IPS-NIHi11 (cell line): ENCODE measurements at places on chromosomes 12 and 14.

- no peak for DNase-seq
Observed at GRCh38 chr12:88300931-88301330, 158.8 kb downstream of the TMTC3 start.

GRCh38 chr12:13536219-13536910, 339.8 kb downstream of the EMP1 start:
- no peak for DNase-seq

DNA sequence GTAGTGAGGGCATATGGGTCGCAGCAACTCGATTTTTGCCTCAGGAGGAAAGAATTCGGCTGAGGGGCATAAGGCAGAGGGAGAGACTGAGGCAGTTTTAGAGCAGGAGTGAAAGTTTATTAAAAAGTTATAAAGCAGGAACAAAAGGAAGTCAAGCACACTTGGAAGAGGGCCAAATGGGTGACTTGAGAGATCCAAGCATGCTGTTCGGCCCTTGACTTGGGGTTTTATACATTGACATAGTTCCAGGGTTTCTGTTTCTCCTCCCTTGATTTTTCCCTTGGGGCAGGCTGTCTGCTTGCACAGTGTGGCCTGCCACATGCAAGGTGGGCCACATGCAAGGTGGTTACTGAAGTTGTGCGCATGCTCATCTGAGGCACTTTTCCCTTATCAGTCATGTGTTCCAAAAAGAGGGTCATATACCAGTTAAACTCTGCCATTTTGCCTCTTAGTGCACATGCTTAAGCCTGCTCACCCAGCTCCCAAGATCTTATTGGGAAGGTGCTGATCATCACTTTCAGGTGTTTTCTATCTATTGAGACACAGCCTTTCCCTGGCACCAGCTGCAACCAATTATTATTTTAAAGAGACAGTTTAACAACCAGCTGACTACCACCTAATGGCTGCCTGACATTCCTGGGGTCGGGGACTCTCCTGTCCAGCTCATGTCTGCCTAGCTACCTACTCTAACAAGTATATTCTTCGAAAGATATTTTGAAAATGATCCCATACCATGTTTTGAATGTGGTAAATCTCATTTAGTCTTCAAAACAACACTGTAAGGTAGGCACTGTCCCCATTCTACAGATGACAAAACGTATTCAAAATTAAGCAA, 19.9 kb downstream of the PTGER2 start:
- no peak for DNase-seq

DNA sequence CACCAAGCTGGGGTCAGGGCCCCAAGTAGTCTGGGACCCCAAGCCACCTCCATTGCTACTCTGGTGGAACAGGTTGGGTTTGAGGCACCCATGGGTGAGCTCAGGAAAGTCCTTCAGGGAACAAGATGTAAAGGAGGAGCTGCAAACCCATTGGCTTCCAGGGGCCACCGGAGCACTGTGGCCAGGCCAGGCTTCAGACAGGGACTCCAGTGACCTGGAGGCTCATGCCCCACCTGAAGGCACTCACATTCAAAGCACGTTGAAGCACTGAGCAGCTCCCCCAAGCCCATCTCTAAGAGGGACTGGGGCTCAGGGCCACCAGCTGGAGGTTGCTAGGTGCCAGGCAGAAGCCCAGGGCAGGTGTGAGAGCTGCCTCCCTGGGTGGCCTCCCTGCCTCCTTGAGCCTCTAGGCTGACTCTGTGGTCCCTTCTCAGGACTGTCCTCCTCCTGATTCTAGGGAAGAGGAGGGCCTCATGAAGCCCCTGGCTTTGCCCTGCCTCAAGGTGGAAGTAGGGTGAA, 49.1 kb downstream of the FAM222A start:
- no peak for DNase-seq

GRCh38 chr12:20006871-20007730, 361.2 kb upstream of the PDE3A start:
- no peak for DNase-seq

- no peak for DNase-seq
Observed at GRCh38 chr12:28127455-28127854, 62.8 kb upstream of the CCDC91 start.

- no peak for DNase-seq
Observed at GRCh38 chr12:57048423-57049118, 1.4 kb downstream of the MYO1A start.

DNA sequence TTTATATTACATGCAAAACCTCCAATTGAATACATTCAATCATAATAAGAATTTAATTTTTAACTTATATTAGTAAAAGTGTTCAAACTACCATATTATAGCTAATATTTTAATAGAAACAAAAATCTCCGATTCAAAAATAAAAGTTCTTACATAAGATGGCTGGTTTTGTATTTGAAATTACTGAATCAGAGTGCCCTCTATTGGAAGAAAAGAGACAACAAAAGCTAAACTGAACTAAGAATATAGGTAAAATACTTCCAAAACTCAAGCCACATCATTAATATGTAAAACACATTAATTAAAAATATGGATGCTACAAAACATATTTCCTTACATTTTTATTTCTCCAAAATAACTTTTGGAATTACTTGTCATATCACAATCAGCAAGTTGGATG, 120.3 kb downstream of the GARIN6 start:
- DNase-seq: no peak

GRCh38 chr14:75267141-75267721, 11.4 kb upstream of the FOS start:
- no peak for DNase-seq

GRCh38 chr14:65229748-65230728, 127.7 kb upstream of the MAX start:
- peak; percentile 62 for DNase-seq

DNA sequence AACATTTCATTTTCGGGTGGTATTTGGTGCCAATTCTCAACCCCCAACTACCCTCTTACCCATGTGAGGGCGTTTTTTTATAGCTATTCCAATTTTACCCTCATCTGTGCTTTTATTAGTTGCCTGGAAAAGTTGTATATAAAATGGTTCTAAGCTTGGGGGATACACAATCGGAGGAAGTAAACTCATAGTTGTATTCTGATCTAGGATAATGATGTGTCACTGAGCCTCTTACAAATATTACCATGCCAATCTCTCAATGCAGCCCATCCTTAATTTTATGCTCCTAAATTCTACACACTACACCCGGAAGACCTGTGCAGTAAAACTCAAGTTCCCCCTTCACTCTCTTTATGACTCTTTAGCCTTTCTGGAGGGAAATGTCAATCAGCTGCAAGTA, 1206.5 kb upstream of the FLRT2 start:
- no peak for DNase-seq

- DNase-seq: no peak
Observed at GRCh38 chr14:60304509-60304908, 55.5 kb downstream of the PPM1A start.

GRCh38 chr12:117968826-117969659, at the start of gene KSR2:
Gene KSR2, minus strand, starts transcription at chr12:117968990. Its CDS starts 735 bp downstream, at chr12:117968255.
- DNase-seq: peak; percentile 97

DNA sequence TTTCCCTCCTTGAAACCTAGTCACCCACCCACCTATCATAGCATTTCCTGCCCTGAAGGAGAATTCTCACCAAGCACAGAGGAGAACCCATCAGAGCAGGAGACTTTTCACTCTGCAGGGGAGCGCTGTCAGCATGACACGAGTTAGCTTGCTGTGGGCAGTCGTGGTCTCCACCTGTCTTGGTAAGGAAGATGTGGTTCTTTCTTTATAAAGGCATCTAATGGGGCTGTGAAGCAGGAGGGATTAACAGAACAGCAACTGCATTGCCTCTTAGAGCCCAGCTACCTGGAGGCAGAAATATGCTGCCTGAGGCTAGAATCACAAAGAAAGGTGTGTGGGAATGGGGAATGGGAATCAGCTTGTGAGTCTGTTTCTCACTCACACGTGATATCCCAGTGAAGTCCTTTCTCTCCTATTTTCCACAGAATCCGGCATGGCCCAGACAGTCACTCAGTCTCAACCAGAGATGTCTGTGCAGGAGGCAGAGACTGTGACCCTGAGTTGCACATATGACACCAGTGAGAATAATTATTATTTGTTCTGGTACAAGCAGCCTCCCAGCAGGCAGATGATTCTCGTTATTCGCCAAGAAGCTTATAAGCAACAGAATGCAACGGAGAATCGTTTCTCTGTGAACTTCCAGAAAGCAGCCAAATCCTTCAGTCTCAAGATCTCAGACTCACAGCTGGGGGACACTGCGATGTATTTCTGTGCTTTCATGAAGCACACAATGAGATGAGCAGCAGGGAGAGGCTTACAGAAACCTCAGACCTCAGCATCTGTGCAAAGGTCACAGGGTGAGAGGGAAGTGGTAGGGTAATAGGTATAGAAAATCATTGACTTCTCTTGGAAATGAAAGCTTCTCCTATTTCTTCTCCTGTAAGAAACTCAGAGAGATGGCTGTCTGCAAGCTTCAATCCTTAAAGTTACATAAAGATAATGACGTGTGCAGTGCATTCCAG, 316.9 kb downstream of the DAD1 start:
- DNase-seq: no peak

- no peak for DNase-seq
Observed at GRCh38 chr14:34104489-34105397, 153.9 kb upstream of the EGLN3 start.

DNA sequence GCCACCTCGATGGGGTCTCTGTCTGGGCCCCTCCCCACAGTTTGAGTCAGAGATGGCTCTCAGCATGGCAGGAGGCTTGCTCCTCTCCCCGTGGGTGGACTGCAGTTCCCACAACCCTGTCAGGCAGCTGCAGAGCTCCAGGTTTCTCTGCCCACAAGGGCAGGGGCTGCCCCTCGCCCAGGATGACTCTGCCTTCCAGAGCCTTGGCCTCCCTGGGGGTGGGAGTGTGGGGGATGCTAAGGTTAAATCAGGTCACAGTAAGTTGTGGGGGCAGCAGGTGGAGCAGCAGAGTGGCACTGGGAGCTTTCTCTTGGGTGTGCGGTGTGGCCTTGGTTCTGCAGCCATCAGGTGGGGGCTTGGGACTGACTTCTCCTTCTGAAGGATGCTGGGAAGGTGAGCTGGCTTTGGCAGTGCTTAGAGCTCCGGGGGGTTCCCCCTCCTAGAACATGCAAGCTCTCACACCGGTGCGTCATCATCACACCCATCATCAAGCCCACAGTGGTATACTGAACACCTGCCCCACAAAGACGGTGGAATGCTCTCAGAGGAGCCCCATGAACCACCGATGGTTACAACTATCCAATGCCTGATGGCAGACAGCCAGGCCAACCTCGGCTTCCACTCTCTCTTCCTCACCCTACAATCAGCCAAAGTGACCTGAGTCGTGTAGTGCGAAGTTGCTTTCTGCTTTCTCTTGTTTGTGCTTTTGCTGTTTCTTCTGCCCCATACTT, 39.7 kb downstream of the ERH start:
- DNase-seq: no peak

DNA sequence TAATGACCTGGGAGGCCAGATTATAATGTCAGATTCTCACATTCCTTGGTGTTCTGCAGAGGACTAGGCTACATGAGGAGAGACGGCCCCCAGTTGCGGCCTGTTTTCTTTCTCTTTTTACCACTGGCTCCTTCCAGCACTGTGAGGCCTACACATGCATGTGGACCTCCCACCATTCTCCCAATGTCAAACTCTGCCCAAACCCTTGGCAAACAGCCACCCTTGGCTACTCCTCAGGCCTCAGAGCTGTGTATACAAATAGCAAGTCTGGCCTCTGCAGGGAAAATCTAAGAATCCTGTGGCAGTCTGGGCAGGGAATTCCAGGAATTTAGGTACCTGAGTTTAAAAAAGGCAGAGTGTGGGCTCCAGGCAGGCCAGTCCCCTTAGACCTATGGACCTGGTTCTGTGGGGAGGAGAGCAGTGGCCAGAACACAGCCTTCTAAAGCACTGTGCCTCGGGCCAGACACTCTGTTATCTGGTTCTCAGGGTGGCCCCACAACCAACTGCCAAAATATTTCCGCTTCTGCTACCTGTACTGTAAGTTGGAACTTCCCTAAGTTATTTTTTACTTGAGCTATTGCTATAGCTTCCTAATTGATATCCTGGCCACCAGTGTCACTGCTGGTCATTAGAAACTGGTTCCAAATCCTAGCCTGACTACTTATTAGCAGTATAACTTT, 19.9 kb upstream of the NEDD1 start:
- DNase-seq: peak; percentile 28

DNA sequence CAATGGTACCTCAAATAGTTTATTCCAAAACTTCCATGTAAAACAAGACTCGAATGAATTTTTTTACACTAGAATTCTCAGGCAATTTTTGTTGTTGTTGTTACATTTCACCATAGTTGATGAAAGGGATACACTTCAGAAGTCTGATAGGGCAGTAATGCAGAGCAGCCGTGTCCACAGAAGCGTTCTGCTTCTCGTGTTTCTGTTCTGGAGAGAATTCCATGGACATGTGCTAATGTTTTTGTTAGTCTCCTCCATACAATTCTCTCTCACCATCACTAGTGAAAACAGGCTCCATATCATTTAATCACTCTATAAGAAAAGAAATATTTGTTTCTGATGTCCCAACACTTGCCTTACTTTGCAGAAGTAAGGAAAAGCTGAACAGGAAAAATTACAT, 606.1 kb downstream of the SLC16A7 start:
- DNase-seq: no peak

GRCh38 chr12:26469421-26470180, 274.2 kb downstream of the SSPN start:
- no peak for DNase-seq

- no peak for DNase-seq
Observed at GRCh38 chr12:64746663-64747062, 12.5 kb downstream of the GNS start.

DNA sequence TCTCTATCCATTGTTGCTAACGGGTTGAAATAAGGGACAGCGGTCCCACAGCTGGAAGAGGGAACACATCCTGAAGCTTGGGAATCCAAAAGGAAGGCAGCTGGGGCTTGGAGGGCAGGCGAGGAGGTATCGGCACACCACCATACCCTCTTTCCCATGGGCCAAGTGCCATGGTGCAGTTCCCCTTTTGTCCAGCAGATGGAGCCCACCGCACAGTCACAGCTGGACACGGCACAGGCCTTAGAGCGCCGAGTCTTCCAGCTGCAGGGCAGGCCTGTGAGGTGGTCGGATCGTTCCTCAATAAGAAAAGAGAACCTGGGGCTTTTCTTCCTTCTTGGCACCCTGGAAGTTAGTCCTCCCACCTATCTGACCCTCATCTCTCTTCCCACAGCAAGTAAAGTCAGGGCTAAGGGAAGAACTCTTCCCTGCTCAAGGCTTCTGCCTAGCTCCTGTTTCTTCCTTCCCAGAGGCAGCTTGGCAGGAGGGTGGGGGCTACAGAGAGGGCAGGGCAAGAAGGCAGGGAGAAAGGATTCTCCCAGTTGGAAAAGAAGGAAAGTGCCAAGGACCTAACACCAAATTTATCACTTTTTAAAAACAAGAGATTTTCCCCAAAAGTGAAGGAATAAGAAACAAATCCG, 8.6 kb downstream of the PPP1R1A start:
- DNase-seq: peak; percentile 93

DNA sequence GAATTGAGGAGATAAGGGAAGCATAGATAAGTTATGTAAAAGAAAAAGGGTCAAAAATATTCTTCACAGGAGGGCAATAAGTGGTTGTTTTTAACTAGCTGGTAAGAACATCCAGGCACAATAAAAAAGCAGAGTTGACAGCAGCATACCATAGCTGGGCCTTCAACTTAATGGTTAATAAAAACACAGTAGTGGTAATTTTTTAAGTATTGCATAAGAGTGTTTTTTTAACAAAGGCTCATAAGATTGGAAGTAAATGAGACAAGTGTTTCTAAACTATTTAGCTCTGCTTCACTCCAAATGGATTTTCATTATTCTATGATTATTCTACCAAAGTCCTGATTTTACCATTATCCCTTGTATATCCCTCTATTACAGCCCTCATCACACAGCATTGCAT, 140.1 kb upstream of the TSPAN8 start:
- no peak for DNase-seq

- DNase-seq: peak; percentile 35
Observed at GRCh38 chr12:113136128-113136989, 798 bp upstream of the RASAL1 start.
